ENCODE measurements at places on chromosomes 2 and 18.

- DNase-seq = no peak
These were observed 10.7 kb downstream of the ARID5A start for GRCh38 chr2:96547203-96547641.

DNA sequence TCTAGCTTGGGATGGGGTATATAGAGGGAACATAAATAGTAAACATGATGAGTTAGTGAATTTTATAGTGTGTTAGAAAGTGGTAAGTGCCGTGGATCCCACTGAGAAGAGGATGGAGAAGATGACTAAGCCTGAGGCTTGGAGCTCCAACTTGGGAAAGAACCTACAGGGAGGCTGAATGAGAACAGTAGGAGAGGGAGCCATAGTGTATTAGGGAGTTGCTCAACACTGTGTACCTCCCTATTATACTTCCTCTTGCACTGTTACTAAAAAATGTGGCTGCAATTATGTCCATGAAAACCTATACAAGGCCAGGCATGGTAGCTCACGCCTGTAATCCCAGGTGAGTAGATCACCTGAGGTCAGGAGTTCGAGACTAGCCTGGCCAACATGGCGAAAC, 2.9 kb upstream of the SLC19A3 start:
- DNase-seq = no peak

- DNase-seq = no peak
These were observed 31.9 kb downstream of the KLHL23 start for GRCh38 chr2:169765523-169765922.

- DNase-seq = no peak
These were observed 33.5 kb downstream of the KLHL29 start for GRCh38 chr2:23418461-23418911.

DNA sequence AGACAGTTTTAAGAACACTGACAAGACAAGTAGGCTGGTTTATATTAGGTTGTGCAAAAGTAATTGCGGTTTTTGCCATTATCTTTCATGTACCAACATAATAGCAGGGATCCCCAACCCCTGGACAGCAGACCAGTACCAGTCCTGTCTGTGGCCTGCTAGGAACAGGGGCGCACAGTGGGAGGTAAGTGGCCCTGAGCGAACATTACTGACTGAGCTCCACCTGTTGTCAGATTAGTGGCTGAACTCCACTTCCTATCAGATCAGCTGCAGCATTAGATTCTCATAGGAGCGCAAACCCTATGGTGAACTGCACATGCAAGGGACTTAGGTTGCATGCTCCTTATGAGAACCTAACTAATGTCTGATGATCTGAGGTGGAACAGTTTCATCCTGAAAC, 921.9 kb downstream of the CCDC85A start:
- DNase-seq = no peak

- no peak for DNase-seq
These were observed 115.1 kb downstream of the SH3BP4 start for GRCh38 chr2:235066895-235067294.
